CD4-positive, alpha-beta T cell (primary cell): ENCODE measurements at places on chromosomes 13 and 19.

GRCh38 chr19:49389406-49389805 is 1.4 kb downstream of the KASH5 start:
- no peak for DNase-seq

DNA sequence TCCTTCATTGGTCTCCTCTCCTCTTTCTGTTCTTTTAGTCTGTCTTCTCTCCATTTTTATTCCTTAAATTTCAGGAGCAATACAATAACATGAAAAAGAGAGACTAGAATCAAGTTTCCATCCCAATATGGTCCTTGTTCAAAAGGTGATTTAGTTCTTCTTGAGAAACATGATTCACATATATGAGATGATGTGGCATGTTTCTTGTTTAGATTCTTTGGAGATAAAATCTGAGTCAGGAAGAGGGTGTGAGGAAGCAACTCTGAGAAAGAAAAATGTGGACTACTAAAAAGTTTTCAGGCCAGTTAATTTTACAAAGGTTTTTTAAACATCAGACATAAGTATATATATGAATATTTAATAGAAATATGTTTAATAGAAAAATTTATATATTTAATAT is 231.4 kb downstream of the OXGR1 start:
- no peak for DNase-seq

DNA sequence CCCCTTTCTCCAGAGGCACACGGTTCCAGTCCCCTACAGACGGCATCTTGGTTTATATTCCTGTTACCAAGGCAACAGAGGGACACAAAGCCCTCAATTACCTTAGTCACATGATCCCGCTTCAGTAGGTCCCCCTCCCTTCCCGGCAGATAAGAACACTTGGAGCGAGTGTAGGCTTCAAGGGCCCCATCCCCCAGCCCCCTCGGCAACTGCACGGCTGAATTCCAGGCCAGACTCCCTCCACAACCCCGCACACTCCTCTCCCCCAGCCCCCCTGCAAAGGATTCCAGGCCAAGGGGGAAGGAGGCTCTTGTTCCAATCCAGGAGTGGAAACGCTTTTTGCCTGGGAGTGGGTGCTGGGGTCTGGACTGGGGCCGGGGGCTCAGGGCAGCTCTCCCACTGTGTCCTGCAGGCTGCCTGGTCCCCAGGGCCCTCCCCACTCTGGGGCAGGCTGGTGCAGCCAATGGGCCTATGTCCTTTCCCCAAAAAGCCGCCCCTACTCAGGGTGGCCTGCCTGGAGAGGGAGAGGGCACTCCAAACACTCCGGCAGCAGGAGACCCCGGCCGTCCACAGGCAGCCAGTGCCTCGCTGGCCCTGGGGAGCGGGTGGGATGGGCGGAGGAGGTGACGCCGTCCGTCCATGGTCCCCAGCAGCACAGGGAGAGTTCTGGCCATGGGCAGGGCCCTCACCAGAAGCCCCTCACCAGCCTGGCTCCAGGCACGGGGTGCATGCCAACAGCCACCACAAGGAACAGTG is 62.6 kb downstream of the MLLT1 start:
- no peak for DNase-seq

DNA sequence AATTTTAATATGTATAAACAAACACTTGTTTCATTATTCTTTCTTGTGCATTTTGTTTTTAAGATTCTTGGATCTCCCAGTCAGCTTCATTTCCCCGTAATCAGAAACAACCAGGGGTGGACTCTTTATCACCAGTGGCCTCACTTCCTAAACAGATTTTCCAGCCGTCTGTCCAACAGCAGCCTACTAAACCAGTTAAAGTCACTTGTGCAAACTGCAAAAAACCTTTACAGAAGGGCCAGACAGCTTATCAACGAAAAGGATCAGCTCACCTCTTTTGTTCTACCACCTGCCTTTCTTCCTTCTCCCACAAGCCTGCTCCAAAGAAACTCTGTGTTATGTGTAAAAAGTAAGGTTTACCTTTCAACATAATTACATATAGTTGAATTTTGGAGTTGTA is 44.3 kb downstream of the ZMYM2 start:
- DNase-seq, result no peak

DNA sequence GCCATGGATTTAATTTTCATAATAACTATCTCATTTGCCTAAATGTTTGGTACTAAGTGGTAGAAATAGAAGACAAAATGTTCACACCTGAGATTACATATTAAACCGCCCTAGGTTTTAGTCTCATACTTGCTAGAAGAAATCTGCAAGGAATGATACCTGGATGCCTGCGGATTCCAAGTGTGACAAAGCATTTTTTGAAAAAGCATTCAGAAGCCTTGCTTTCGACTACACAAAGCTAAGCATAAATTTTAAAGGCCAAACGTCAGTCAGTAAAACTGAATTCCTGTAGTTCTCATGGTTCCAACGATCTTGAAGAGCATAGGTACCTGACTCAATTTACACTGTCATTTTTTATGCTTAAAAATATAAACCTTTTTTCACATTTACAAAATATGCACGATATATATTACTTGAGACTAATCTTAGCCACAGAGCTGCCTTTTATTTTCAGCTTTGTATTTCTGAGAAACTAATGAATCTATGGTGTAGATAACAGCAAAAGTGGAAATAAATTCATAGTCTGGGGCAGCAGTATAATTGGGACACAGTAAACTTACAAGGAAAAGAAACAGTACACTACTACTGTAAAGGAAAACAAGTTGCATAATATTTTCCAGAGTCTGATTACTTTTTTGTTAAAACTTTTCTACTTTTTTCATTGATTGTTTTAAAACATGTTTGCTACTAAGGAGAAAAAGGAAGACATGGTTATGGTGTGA is 1.2 kb upstream of the LRRC63 start:
- DNase-seq, result no peak

DNA sequence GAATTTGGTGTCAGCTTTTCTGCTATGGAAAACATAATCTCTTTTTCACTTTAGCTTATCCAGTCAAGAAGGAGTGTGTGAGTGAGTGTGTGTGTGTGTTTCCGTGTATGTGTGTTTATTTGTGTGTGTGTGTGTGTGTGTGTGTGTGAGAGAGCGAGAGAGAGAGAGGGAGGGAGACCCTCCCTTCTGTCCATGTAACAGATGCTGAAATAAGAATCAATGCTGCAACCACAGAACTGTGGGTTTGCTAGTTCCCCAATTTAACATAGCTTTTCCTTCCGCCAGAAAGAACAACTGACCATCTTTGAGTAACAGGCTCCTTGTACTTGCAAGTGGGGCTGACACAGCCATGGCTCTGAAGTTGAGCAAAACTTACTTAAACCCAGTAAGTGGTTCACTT is 5.2 kb downstream of the LCP1 start:
- DNase-seq, result peak; percentile 38

DNA sequence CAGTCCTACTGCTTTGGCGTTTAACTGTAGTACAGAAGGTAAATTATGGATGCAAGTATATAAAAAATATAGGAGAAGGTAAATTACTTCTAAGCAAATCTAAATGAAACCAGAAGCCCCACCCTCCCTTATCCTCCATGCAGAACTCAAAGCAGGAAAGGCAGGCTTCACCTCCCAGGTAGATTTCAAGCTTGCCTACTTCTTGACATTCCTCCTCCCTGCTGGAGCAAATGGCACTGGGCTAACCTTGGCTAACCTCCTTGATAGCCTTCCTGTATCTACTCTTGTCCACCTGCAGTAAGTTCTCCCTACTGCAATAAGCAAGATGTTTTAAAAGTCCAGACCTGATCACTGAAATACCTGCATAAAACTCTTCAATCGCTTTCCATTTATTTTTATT is 396.0 kb downstream of the IRS2 start:
- DNase-seq, result no peak

DNA sequence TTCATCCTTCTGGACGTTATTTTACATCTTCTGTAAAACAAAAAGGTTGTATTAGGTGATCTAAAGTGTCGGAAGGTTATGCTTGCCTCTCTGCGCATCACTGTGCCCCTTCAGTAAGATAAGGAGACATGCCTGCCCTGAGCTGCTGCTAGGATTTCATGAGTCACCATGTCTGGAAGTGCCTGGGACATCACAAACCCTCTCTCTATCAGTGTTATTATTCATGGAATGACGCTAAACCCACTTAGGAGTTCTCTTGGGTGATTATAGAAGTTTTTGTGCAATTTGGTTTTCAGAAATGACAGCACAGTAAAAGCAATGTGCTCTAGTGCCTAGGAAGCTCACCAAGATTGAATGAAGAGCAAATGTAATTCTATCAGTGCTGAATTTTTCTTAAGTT is 617.7 kb downstream of the DCT start:
- DNase-seq, result no peak

DNA sequence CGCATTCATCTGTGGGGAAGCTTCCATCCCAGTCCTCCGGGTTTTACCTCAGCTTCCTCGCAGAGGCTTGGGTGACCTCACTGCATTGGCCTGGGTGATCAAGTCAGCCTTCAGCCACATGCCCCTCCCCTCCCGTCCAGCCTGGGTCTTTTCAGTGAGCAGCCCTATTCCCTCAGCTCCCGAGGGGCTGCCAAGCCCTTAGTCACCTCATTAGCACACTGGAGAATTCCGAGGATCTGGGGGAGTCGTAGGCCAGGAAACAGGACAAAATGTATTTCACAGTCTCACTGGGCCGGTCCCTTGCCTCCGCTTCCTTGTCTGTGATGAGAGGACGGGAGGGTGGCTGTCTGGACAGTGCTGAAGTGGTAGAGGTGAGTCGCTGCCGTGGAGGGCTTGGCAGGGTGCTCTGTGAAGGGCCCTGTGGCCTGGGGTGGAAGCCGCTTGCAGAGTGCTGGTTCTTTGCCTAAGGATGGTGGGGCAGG is 19.9 kb downstream of the KDM4B start:
- DNase-seq, result no peak

DNA sequence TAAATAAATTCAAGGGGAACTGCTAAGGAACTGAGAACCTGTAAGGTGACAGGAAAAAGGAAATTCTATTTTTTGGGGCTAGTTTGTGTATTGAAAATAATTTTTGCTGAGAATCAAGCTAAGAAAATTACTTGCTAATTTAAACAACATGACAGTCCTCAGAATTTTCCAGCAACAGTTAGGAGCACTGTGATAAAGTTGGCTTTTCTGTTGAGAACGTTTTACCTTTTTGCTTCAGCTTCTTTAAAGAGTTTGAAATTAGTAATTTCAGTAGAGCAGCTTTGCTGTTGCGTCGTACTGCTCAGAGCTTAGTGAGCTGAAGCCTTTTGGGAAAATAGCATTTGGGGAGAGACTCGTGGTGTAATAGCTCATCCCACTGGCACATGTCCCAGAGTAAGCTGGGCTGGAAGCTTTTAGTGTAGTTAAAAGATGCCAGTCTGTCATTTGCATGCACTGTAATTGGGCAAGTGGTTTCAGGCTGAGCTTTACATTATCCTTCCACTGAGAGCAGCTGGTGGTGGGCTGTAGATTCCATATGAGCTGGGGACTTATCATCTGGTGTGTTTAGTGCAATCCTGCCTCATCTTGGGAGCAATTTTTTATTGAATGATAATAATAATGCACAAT is 69.8 kb downstream of the LRCH1 start:
- DNase-seq, result no peak

GRCh38 chr13:76853481-76853880 is 32.7 kb downstream of the KCTD12 start:
- no peak for DNase-seq

- DNase-seq, result no peak
These were observed 878.6 kb upstream of the PCDH20 start for GRCh38 chr13:62294244-62294643.

GRCh38 chr19:13865571-13866462 is 11.1 kb upstream of the NANOS3 start:
- no peak for DNase-seq

DNA sequence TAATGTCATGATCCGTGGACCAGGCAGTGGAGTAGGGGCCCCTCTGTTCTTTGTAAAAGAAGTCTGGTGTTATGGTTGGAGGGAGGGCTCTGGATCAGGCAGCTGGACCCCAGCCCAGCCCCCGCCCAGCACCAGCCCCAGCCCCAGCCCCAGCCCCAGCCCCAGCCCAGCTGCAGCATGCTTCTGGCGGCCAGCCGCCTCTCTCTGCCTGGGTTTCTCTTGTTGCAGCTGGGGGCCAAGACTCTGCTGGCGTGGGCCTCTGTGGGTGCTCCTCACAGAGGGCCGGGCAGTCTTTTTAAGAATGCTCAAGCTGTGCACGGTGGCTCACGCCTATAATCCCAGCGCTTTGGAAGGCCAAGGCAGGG is 17.9 kb downstream of the DOT1L start:
- no peak for DNase-seq

DNA sequence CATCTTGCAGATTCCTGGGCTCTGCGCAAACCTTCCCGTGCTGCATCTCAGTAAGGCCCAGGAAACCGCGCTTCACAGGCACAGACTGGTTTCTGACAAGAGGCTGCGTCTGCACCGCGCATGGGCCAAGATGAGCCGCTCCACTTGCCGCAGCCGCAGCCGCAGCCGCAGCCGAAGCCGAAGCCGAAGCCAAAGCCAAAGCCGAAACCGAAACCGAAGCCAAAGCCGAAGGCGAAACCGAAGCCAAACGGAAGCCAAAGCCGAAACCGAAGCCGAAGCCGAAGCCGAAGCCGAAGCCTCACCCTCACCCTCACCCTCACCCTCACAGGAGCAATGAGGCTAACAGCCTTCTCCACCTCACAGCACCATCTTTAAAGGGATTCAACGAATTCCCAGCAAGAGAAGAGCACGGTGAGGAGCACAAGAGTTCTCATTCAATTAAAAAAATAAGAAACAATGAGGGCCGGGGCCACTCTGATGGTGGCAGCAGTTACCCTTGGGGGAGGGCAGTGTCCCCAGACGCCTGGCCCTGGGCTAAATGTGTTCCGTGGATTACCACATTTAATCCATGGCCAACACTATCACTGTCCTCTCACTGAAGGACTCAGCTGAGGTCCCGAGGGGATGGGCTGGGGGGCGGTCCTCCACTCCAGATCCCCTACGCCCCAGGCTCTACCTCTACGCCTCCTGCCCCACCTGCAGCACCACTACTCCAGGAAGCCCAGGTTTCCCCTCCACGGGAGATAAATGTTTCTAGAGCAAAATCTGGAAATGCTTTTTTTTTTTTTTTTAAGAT is 29.1 kb downstream of the ZNF787 start:
- no peak for DNase-seq

DNA sequence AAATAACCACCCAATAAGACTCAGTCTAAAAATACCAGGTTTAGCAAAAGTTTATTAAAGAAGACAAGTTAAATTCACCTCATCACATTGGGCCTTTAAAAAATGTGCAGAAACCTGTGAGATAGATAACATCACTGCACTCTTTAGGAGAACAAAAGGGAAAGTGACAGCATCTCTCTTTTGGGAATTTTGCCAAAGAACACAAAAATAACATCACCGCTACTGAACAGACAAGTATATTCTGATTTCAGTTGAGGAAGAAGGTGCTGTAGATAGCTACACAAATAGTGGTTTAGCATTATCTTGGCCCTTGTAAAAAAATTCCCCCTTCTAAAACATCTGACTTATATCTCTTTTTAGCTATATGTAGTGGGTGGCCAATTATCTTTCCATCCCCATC is 244.7 kb downstream of the VWA8 start:
- DNase-seq, result no peak

- DNase-seq, result no peak
These were observed 18.2 kb upstream of the PLAUR start for GRCh38 chr19:43688059-43688701.

GRCh38 chr13:95714142-95714832 is 37.3 kb downstream of the DNAJC3 start:
- no peak for DNase-seq

- DNase-seq, result peak; percentile 98
These were observed 3.4 kb downstream of the NANOS3 start for GRCh38 chr19:13880059-13881043.

- no peak for DNase-seq
These were observed 233.6 kb downstream of the PCDH9 start for GRCh38 chr13:66996503-66996902.
